CD4-positive, CD25-positive, alpha-beta regulatory T cell (primary cell): ENCODE measurements at places on chromosomes 7 and 10. TPM values are rescaled to one million over a fixed set of nuclear protein-coding genes. Genes with fewer than 3 reads are reported as not detected.

The ZNF680 gene
- polyA plus RNA-seq: 7.8 TPM

The STOX1 gene
- polyA plus RNA-seq: not detected

DNA sequence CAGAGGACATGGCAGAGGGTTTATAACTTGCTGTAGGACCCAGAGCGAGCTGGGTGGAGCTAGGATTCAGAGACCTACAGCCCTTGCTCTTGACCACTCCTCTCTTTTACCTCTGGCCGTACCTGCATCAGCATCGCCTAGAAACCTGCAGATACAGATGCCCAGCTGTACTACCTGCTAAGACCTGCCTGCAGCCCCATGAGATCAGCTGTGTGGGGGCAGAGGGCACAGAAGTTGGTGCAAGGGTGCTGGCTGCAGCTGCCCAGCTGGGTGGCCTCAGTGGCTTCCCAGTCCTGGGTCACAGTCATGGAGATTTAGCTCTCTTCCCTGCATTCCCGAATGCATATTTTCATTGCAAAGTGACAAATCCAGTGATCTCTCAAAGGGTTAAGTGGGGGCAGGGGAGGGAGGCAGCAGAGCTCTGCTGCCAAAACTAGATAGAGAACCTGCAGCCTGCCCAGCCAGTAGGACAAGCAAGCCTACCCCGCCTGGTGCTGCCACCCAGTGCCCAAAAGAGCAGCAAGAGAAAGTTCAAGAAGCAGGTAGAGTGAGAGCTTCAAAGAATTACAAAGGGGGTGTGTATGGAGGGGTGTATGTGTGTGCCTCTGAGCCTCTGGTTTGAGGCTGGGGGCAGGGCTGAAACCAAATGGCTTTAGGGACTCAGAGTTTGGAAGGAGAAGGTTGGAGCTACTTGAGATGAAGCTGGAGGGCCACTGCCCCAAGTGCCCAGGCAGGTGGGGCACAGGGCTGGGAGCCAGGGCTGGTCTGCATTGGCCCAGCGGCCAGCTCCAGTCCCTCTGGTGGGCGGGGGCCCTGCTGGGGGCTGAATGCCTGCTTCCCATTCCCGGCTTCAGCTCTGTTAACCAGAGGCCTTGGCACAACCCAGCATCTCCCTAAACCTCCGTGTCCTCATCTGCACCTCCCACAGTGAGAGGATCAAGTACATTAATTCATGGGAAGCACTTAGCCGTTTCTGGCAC, 6.9 kb downstream of the FAM241B start:
- no peaks in the 10 kb centered on the region for H3K36me3 ChIP-seq
- H3K27ac ChIP-seq: no peak overlapping the region
- no peak for DNase-seq
- no peak overlapping the region for H3K4me3 ChIP-seq
- no peaks in the 10 kb centered on the region for H3K4me1 ChIP-seq

GRCh38 chr7:51308265-51308664, 8.3 kb downstream of the COBL start:
- no peaks in the 10 kb centered on the region for H3K27me3 ChIP-seq
- no peaks in the 10 kb centered on the region for H3K36me3 ChIP-seq
- no peak for DNase-seq
- H3K4me3 ChIP-seq: no peak overlapping the region
- no peak overlapping the region for H3K27ac ChIP-seq

- H3K4me3 ChIP-seq: no peak overlapping the region
- no peaks in the 10 kb centered on the region for H3K4me1 ChIP-seq
- peaks cover 2% of the 10 kb centered on the region for H3K27me3 ChIP-seq
- no peak for DNase-seq
- H3K27ac ChIP-seq: no peak overlapping the region
- H3K36me3 ChIP-seq: no peaks in the 10 kb centered on the region
Observed at GRCh38 chr7:35331730-35332678, 78.1 kb upstream of the TBX20 start.

DNA sequence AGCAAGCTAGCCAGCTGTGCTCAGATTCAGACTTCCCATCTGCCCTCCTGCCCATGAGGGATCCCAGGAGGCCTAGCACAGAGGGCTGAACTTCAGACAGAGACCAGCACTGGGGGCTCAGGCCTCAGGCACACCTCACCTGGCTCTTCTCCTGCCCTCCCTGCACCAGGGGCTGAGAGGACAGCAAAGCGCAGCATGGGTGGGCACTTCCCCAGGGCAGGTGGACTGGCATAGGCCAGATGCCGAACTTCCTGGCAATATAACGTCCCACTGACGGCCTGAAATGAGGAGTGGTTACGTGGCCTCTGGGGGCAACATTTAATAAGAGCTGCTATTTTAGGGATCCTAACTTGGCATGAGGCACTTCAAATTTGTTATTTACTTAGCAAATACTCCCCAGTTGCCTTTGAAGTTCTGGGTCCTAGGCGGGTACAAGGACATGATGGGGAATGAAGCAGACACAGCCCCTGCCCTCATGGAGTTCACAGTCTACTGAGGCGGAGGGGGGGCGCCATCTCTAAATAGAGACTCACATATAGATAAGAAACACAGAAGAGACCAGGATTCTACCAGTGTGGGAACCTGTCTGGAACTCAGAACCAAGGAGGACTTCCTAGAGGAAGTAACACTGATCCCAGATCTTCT, 101.8 kb upstream of the ZMIZ1 start:
- H3K36me3 ChIP-seq: no peaks in the 10 kb centered on the region
- no peaks in the 10 kb centered on the region for H3K27me3 ChIP-seq
- H3K4me3 ChIP-seq: no peak overlapping the region

- H3K27ac ChIP-seq: no peak overlapping the region
- H3K4me3 ChIP-seq: no peak overlapping the region
- no peaks in the 10 kb centered on the region for H3K36me3 ChIP-seq
- H3K4me1 ChIP-seq: no peaks in the 10 kb centered on the region
Observed at GRCh38 chr10:61164458-61165160, 220.6 kb upstream of the RHOBTB1 start.

GRCh38 chr10:17684537-17684936, 40.6 kb downstream of the STAM start:
- peaks cover 28% of the 10 kb centered on the region for H3K36me3 ChIP-seq
- DNase-seq: no peak
- H3K4me3 ChIP-seq: peak overlapping the region; percentile 83
- H3K27ac ChIP-seq: peak overlapping the region; percentile 85

DNA sequence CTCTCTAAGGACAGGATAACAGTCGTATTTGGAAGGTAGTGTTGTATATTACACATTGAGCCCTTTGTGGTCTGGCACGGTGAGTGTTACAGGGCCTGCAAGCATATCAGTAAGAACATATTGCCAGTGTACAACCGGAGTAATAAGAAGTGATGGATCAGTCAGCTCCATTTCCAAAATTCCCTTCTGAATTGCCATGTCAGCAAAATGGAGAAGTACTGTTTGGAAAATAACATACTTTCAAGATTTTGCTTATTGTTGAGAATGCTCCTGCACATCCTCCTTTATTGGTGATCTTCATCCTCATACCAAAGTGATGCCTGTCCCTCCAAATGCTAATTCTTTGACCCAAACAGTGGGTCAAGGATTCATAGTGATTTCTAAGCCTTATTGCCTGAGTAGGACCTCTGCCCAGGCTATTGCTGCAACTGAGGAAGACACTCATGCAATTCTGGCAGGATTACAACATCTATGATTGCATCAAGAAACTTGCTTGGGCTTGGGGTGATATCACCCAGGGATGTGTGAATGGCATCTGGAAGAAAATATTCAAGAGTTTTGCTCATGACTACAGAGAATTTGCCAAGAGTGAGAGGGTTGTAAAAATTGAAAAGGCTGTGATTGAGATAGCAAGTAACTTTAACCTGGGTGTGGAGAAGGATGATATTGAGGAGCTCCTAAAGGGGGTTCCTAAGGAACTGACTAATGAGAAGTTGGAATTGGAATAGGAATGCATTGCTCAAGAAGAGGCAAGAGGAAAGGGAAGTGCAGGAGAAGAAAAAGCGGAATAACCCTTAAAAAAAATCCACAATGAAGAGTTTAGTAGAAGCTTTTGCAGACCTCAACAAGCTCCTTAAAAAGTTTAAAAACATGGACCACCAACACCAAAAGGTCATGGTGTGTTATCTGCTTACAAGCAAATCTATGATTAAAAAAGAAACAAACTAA, 452.2 kb upstream of the SORCS1 start:
- no peak for DNase-seq
- no peaks in the 10 kb centered on the region for H3K36me3 ChIP-seq
- H3K27me3 ChIP-seq: no peaks in the 10 kb centered on the region
- no peak overlapping the region for H3K4me3 ChIP-seq
- no peaks in the 10 kb centered on the region for H3K4me1 ChIP-seq

DNA sequence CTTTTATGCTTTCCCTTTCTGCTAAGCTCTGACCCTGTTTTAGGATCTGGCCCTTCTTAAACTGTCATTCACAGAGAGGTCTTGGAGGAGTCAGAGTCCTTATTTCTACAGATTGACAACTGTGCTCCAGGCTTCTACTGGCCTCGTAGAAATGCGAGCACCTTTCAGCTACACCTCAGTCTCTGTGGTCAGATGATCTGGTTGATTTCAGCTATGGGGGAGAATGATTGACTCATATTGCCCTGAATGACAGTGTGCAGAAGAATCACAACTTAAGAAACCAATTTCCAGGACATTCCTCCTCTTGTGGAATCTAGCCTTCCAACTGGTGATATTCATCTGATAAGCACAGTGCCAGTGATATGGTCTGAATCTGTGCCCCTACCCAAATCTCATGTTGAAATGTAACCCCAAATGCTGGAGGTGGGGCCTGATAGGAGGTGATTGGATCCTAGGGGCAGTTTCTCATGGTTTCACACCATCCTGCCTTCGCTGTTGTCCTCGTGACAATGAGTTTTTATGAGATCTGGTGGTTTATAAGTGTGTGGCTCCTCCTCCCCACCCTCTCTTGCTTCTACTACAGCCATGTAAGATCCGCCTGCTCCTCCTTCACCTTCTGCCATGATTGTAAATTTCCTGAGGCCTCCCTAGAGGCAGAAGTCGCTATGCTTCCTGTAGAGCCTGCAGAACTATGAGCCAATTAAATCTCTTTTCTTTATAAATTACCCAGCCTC, 14.0 kb upstream of the CYP3A7 start:
- no peaks in the 10 kb centered on the region for H3K36me3 ChIP-seq
- H3K27me3 ChIP-seq: no peaks in the 10 kb centered on the region
- DNase-seq: no peak
- H3K27ac ChIP-seq: no peak overlapping the region
- H3K4me1 ChIP-seq: no peaks in the 10 kb centered on the region

DNA sequence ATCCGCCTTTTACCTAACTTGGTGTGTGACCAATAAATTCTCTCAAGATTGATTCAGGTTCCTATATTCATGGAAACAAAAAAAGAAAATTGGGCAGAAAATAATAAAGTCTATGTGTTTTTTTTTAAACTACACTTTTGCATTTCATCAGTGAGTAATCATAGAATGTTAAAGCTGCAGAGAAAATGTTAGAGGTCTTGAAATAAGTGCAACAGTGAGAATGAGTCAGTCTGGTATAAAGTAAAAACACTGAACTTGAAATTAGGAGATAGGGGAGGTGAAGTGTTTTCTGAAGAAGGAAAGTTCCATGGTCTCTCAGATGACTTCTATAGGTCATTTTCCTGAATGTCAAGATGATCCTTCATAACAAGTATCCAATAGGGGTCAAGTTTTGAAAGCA, 202.6 kb upstream of the NRP1 start:
- H3K4me1 ChIP-seq: no peaks in the 10 kb centered on the region
- no peak for DNase-seq
- no peak overlapping the region for H3K27ac ChIP-seq
